NCI-H1105 (cell line): ENCODE measurements at places on chromosomes 1 and 21.

DNA sequence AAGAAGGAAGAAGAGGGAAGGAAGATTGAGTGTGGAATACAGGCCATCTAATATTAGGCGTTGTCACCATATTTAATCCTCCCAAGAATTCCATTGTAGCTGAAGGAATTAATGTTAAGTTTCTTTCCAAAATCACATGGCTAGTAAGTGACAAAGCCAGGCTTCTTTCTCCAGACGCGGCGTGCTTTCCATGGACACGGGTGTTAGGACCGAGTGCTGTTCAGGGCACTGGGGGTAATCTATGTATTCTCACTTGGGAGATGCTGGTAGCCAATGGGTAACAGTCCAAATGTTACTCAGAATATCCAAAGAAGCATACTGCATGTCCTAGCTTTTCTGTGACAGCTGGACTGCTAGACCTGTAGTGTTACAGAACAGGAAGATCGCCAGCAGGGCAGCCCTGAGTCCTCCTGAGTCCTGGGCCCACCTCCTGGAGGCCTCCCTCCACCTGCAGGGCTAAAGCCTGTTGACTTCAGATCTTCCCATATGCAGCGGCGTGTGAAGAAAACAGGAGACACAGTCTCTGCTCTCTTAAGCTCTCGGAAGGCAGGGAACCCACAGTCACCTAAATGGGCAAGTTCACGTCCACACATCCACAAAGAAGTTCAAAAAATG lies 5.3 kb downstream of the IGSF9 start:
- no peak for DNase-seq

DNA sequence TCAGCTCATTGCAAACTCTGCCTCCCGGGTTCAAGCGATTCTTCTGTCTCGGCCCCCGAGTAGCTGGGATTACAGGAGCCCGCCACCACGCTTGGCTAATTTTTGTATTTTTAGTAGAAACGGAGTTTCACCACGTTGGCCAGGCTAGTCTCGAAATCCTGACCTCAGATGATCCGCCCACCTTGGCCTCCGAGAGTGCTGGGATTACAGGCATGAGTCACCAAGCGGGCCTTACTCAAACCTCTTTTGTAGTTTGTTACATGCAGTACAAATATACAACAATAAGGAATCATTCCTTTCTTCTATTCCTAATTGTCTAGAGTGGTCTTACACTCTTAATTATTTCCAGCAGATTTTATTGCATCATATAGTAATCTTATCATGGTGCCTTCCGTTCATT lies 16.6 kb downstream of the SPATA17 start:
- no peak for DNase-seq

DNA sequence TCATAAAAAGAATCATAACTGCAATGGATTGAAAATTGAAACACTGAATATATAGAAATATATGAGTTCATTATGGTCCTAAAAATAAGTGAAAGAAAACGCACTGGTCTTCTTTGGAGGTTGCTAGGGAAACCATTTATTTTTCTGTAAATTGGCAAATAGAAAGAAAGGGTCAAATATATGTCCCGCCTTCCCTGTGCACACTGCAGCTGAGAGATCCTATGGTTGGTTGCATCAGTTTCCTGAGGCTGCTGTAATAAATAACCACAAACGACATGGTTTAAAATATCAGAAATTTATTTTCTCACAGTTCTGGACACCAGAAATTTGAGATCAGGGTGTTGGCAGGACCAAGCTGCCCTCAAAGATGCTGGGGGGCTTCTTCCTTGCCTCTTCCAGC lies 35.0 kb downstream of the CA6 start:
- no peak for DNase-seq

GRCh38 chr21:24939291-24939690 lies 668.0 kb downstream of the MRPL39 start:
- peak; percentile 93 for DNase-seq

- no peak for DNase-seq
Measured at GRCh38 chr1:27448982-27449381, 41.0 kb downstream of the WASF2 start.

- DNase-seq: no peak
Measured at GRCh38 chr1:112040891-112041740, 51.6 kb upstream of the KCND3 start.

GRCh38 chr1:247367786-247368422 lies 36.2 kb upstream of the ZNF496 start:
- DNase-seq: no peak

DNA sequence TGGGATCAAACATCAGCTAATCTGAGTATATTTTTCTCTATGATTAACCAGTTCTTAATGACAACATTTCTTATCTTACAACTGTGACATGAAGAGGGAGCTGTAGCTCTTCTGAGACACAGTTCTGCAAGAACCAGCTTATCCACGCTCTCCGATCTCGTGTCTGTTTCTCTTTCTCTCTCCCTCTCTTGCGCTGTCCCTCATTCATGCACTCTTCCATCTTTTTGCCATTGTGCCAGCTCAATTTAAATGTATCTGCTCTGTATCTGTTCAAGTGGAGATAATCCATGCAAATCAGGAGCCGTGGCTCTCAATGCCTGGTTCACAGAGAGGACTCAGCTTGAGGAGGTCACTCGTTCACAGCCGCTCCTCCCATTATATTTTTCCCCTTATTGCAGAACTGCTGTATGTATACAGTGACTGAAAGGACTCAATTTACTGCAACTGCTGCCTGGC lies 494.7 kb upstream of the ADGRL2 start:
- DNase-seq: peak; percentile 70

GRCh38 chr1:38015978-38016725 lies 3.6 kb downstream of the UTP11 start:
- no peak for DNase-seq
